RPMI7951 (cell line): ENCODE measurements at places on chromosomes 12 and 14. TPM values are rescaled to one million over a fixed set of nuclear protein-coding genes. Genes with fewer than 3 reads are reported as not detected.
A peak's percentile ranks its signal among the peaks of the same experiment; 100 is the strongest.

DNA sequence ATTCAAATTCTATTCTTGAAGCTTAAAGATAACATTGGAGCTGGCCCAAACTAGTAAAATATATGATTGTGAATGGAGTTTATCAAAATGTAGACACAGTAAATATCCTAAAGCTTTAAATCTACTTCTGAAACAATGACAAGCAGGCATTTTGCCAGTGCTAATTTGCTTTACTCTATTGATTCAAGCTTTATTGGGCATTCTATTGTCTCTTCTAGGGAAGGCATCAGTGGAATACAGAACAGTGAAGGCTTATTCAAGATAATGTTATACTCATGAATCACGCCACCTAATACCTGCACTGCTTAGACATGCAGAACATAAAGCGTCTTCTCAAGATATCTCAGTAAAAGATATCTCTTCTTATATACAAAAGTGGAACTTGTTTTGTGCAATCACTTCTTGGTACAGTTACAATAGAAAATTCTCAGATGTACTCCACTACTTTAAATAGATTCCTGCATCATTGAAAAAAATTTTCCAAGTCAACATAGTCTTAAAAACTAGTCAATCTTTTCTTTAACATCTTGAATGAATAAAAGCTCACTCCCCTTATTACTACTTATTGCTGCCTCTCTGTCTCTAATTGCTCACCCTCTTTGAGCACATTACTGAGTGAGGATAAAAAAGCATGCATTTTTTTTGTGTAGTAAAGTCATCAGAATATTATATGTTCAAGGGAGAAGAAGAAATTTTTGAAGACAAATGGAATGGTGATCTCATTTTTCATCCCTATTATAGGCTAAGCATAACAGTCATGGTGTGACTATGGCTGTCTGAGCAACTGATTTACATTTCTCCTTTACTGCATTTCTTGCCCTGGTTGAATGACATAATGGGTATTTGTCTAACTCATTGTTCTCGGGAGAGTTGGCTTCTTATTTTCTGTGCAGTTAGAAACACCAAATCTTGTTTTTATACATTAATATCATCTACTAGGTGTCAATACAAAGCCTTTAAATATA, 98.0 kb upstream of the E2F7 start:
- DNase-seq = no peak

Gene PGAM5
- 24.3 and 27.5 TPM in 2 replicates for total RNA-seq

DNA sequence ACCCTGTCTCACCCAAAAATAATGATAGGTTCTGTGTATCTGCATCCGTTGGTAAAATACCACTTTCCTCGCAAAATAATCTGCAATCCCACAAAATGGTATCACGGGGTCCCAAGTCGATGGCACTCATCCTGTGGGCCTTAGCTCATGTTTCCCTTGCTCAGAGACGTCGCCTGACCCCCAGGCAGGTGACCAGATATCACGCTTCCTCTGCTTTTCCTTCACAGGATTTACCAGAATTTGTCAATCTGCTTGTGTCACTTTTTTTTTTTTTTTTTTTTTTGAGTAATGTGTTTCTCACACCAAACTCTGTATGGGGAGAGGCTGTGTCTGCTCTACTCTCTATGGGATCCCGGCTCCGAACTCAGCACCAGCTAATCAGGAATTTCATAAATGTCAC, 162.7 kb downstream of the PRKCH start:
- DNase-seq = no peak

GRCh38 chr12:121036810-121037326, 2.2 kb downstream of the OASL start:
- peak; percentile 73 for DNase-seq

Gene NKX2-1
- total RNA-seq = not detected in 2 replicates

DNA sequence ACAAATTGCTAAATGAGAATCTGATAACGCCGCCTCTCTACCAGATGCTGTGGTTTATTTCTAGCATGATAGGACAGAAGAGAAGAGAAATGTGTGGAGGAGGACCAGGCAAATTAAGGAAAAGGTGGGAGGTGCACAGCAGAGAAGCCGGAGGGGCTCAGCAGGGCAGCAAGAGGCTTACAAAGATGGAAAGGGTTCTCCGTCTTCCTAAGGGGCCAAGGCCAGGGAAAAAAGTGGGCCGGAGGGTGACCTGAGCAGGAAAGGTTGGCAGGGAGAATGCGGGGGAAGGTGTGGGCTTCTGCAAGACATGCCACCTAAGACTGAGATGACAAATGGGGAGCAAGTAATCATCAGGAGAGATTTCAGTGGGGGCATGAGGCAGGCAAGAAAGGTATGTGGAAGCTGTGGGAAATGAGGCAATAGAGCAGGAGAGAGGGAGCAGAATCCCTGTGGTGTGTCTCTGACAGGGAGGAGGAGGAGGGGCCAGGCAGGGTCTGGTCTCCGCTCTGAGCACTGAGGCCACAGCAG, 18.7 kb downstream of the MANSC1 start:
- DNase-seq = no peak

GRCh38 chr12:110282300-110282860, 1.3 kb downstream of the ATP2A2 start:
- peak; percentile 69 for DNase-seq

Gene RIPK3
- total RNA-seq = 0.60 and 1.3 TPM in 2 replicates

Gene RFLNA
- 1.3 and 1.7 TPM in 2 replicates for total RNA-seq

DNA sequence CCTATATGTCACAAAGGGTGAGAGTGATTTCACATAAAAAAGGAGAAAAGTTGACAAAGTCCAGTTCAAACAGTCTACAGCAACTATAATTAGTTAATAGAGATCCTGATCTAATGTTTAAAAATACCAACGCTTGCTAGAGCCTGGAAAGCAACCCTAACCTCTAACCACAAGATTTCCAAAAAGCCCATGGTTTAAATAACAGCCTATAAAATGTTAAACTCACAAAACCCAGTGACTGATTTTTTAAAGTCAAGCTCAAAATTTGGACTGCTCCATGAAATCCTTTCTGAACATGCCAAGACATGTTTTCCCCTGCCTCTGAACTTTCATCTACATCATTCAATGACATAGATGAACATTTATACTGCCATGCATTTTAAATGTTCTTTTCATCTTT, 81.6 kb downstream of the PLEKHG7 start:
- no peak for DNase-seq

DNA sequence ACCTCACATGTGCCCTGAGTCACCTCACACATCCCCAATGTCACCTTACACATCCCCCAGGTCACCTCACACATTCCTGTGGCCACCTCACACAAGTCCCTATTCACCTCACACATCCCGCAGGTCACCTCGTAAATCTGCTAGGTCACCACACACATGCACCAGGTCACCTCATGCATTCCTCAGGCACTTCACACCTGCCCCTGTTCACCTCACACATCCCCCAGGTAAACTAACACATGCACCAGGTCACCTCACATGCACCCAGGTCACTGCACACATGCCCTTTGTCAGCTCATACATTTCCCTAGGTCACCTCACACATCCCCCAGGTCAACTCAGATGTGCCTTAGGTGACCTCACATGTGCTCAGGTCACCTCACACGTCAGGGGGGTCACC, 639.8 kb downstream of the TMEM121 start:
- no peak for DNase-seq

- DNase-seq = peak; percentile 15
Measured at GRCh38 chr12:87253157-87253556, 776.0 kb downstream of the C12orf50 start.

DNA sequence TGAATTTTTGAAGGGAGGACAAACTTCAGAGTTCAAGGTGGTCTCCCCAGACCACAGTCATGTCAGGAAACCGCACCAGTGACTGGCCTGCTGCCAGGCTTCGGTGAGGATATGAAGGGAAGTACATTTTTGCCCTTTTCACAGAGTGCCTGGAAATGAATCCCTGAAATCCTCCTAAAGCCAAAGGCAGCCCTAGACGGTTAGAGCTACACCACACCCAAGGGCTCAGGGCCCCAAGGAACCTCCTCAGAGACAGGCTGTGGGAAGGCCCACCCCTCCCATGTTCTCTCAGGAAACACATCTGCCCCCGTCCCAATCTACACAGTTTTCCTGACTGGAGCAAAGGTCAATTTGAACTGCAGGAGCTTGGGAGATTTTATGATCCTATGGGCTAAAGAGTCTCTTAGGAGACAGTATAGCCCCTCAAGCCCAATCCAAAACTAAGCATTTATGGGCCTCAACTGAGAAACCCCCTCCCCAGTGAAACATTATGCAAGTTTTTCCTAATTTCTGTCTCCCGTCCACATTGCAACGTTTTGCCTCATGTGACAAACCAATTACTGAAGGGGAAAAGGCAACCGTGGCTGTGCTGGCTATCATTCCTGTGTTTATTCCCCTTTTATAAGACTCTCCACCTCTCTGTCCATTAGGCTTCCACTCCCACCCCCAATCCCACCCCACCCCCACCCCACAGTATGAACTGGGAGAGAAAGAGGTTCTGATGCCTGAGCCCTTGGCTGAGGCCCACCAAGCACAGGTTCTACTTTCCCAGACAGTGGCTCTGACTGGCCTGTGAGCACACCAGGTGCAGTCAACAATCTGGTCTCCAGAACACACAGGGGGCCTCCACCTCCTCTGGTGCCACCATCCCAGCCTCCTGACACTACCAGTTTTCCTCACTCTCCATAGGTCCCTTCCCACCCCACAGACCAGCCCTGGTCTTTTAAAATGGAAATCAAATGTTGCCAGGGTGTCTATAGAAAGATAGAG, 9.6 kb upstream of the RNASE1 start:
- DNase-seq = no peak

DNA sequence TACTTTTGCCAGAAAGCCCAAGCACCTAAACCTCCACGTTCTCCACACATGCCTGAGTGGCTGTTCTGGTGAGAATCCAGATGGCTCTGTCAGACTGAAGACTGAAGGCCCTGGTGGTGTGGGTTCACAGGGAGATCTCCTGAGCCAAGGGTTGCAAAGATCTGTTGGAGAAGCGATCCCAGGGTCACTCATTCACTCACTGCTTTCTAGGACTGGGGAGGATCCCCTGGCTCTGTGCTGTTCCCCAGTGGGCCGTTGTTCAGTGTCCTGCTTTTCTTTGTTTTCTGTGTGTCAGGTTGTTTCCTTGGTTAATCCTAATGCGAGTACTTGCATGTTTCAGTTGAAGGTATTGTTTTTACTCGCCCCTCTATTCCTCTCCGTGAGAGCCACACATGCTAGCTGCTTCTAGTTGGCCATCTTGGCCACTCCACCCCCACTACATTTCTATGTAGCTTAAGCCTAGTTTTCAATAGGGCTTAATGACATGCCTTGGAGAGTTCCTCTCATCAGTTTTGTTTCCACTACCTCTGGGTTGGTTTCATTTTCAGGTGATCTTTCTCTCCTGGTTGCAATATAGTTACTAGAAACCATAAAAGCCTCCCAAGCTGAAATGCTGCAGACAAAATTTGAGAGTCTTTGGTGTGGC, 144.5 kb upstream of the SLC38A2 start:
- DNase-seq = no peak

Gene DLGAP5
- total RNA-seq = 109 and 144 TPM in 2 replicates

GRCh38 chr14:49954171-49954631, 61.3 kb downstream of the ARF6 start:
- DNase-seq = no peak

- DNase-seq = no peak
Measured at GRCh38 chr12:123337070-123337469, 27.6 kb downstream of the SBNO1 start.

DNA sequence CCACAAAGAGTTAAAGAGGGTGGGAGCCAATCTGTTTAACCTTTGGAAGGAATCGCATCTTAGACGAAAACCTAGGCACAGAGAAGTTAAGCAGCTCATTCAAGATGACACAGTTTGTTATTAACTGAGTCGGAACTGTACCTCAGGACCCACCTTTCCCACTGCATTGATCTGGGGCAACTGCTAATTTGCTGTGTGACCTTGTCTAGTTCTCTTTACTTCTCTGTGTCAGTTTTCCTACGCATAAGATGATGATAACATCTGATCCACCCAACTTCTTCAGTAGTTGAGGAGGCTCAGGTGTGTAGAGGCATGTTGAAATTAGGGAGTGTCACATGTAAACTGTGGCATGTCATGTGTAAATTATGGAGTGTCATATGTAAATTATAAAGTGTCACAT, 186.2 kb downstream of the ZFP36L1 start:
- no peak for DNase-seq
